ENCODE measurements at places on chromosomes 7 and 10. TPM values are rescaled to one million over a fixed set of nuclear protein-coding genes. Genes with fewer than 3 reads are reported as not detected.

GRCh38 chr7:105618016-105618296, 36.7 kb upstream of the EFCAB10 start:
- no peak for DNase-seq

- DNase-seq, result no peak
Measured at GRCh38 chr10:132508581-132509443, 28.8 kb upstream of the INPP5A start.

DNA sequence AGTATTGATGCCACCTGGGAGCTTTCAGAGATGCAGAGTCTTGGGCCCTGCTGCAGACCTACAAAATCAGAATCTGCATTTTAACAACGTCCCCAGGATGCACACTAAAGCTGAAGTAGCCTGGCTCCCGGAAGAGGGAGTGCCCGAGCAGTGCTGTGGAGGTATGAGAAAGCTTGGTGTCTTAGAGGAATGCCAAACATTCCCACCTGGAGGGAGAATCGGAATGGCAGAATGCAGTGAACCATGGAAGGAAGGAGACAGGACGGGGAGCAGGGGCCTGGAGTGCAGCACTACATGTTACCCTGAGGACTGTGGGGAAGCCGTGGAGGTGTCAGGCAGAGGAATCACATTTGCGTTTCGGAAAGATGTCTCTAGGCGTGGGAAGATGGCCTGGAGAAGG, 90.9 kb downstream of the AOAH start:
- DNase-seq, result no peak

The LRIT2 gene
- not detected for total RNA-seq

The DENND11 gene
- total RNA-seq, result 29.0 TPM

DNA sequence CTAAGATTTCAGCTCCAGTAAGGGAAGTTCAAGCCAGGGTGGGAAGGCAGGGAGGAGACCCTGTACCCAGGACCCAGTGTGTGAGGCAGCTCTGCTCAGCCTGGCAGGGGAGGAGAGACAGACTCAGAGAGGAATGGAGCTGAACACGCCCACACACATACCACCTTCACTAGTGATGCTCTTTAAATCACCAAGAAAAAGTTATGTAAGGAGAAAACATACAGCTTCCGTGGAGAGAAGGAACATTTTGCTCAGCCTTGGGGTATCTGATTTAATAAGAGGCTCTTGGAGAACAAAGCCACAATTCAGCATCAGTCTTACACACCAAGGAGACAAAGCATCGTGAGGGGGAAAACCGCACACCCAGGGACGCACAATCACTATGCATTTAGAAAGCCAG, 62.9 kb downstream of the PRKAG2 start:
- no peak for DNase-seq

- DNase-seq, result no peak
Measured at GRCh38 chr10:22344249-22344648, 1.0 kb upstream of the SPAG6 start.

GRCh38 chr7:42493436-42494198, 256.6 kb upstream of the GLI3 start:
- peak; percentile 41 for DNase-seq

The HMX3 gene
- not detected for total RNA-seq

DNA sequence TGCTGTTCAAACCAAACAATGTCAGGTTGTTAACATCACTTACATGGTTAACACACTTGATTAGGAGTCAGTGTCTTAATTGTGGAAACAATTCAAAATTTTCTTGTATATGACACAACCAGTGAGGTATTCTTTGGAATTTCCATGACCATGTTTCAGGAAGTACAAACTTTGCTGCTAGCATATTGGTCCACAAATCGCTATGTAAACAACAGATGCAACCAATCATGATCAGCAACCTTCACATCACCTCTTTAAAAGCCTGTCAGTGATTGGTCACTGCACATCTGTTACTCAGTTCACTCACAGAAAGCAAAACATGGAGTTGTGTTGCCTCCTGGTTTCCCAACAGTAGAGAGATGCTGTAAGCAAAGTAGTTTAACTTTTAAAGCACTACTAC, 108.9 kb upstream of the FAM3C start:
- no peak for DNase-seq

- no peak for DNase-seq
Measured at GRCh38 chr7:45919231-45919784, 1.8 kb downstream of the IGFBP3 start.

- no peak for DNase-seq
Measured at GRCh38 chr10:131636116-131636515, 264.7 kb upstream of the PPP2R2D start.

DNA sequence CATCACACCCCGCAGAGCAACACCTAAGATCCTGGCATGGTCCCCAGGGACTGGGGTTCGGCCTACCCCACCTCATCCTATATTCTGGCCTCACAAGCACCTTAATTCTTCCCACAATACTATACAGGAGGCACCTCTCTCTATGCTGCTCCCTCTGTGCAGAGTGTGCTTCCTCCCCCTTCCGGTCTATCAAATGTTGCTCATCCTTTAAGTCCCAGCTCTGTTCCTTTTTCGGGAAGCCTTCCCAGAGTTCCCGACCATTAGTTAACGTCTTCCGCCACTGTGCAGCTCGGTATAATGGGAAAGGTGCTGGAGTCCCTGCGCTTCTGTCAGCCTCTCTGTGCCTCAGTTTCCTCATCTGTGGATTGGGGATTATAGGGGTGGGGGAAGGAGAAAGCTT, 21.8 kb downstream of the PALD1 start:
- DNase-seq, result no peak

DNA sequence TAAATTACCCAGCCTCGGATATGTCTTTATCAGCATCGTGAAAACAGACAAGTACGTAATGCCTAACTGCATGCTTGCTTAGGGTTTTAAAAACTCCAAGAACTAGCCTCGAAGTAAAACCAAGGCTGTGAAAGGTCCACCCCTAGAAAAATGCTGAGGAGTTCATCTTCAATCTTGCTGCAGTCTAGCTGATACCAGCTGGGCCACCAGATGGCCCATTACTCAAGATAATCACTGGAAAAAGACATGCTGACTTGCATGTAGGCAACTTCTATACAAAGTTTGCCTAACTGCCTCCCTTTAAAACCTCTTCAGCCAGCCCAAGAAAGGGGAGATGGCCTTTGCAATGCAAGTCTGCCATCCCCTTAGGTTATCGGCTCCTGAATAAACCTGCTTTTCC, 614.1 kb downstream of the GALNT17 start:
- DNase-seq, result no peak

DNA sequence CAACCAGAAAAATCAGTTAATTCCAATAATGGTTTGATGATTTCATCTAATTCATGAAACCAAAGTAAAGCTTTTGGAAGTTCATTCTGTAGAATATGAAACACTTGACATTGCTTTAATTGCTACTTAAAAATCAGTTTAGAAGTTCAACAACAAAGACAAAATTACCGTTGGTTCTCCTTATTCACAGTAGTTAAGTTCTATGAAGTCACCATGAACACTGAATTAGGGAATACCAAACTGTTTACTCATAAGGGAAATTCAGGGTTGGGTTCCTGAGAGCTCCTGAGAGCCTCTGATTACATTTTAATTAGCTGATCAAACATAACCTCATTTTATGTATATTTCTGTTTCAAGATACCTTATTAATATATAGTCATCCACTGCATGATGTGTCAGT, 46.2 kb downstream of the ZNF438 start:
- DNase-seq, result no peak

DNA sequence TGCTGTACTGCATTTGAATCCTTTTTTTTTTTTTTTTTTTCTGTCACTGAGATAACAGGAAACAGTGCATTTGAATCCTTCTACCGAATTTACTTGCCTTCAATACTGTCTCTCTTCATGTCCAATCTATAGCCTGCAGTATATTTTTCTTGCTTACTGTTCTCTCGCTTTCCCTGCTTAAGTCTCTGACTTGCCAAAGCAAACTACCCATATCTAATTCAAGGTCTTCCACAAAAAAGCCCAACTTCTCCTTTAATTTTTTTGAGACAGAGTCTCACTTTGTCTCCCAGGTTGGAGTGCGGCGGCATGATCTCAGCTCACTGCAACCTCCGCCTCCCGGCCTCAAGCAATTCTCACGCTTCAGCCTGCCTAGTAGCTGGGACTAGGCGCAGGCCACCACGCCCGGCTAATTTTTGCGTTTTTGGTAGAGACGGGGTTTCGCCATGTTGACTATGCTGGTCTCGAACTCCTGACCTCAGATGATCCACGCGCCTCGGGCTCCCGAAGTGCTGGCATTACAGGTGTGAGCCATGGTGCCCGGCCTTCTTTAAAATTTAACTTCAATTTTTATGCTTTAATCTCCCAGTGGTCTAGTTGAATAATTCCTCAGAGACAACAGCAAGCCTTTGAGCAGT, 882 bp downstream of the PDCD11 start:
- no peak for DNase-seq

The ATP6V1F gene
- 73.6 TPM for total RNA-seq

The AHCYL2 gene
- total RNA-seq, result 28.3 TPM

DNA sequence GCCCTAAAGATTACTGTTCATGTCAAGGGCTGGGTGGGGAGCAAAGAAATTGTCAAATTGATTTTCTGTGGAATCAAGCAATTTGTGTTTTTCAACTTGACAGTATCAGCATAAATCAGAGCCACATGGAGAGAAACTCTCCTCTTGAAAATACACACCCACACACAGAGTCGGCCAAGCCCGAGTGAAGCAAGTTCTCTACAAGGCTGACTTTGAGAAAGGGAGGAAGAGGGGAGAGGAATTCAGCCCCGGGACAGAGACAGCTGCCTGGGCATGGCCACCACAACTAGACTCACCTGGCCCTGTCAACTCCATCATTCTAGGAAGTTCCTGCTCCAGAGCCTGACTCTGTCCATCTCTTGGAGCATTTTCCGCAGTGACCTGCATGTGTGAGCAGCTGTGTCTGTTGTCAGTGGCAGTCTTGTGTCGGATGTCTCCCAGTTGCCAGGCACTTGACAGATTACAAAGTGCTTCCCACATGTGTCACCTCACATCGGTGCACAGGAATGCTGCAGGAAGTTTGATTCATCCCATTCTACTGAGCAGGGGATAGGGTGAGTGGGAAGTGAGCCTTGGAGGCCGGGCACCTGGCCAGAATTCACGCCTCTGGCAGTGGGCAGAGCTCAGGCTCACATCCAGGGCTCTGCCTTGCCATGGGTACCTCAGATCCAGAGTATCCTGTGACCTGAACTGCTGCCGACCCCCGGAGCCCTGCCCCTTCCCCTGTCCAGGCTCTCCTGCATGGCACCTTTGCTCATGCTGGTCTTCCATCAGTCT, 37.9 kb downstream of the ADAM12 start:
- no peak for DNase-seq

GRCh38 chr7:39043531-39043930, 65.8 kb downstream of the POU6F2 start:
- no peak for DNase-seq

The FAM25A gene
- not detected for total RNA-seq

- DNase-seq, result no peak
Measured at GRCh38 chr10:43595739-43596298, 10.4 kb upstream of the ZNF485 start.

The TDRD1 gene
- not detected for total RNA-seq

- no peak for DNase-seq
Measured at GRCh38 chr10:37654466-37654865, 202.9 kb downstream of the ZNF248 start.

DNA sequence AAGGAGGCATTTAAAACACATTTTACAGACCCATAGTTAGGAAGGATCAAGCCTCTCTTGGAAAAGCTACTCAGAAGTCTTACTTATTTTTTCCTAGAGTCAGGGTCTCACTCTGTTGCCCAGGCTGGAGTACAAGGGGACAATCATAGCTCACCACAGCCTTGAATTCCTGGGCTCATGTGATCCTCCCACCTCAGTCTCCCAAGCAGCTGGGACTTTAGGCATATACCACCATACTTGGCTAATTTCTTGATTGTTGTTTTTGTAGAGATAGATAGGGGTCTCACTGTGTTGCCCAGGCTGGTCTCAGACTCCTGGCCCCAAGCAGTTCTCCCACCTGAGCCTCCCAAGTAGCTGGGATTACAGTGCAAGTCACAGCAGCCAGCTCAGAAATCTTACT, 354.7 kb upstream of the GALNT17 start:
- DNase-seq, result no peak

DNA sequence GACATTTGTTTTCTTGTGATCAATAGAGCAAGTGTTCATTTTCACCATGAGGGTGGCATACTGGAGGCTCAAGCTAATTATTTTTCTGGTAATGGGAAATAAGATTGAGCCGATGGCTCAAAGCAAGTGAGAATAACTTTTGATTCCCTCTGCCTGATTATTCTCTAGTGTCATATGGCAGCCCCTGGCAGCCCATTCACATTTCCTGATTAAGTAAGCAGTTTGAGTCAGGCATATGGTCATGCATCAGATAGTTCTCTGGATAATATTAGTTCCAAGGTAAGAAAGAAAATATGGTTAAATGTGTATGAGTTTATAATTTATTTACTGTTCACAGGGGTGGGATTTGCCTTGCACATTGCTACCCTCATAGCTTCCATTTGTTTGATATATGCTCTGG, 109.2 kb downstream of the DYNC1I1 start:
- no peak for DNase-seq

The HIPK2 gene
- total RNA-seq, result 49.4 TPM

GRCh38 chr7:35701287-35701900, 6.5 kb upstream of the HERPUD2 start:
- DNase-seq, result no peak

- DNase-seq, result no peak
Measured at GRCh38 chr7:106255246-106255645, 29.5 kb downstream of the NAMPT start.

The GBX1 gene
- total RNA-seq, result not detected

The C10orf62 gene
- 1.2 TPM for total RNA-seq

- no peak for DNase-seq
Measured at GRCh38 chr10:1189166-1190051, 133.2 kb downstream of the WDR37 start.

GRCh38 chr10:26717476-26717875, 20.0 kb downstream of the PDSS1 start:
- DNase-seq, result no peak

- no peak for DNase-seq
Measured at GRCh38 chr7:82677493-82677892, 233.9 kb upstream of the CACNA2D1 start.

DNA sequence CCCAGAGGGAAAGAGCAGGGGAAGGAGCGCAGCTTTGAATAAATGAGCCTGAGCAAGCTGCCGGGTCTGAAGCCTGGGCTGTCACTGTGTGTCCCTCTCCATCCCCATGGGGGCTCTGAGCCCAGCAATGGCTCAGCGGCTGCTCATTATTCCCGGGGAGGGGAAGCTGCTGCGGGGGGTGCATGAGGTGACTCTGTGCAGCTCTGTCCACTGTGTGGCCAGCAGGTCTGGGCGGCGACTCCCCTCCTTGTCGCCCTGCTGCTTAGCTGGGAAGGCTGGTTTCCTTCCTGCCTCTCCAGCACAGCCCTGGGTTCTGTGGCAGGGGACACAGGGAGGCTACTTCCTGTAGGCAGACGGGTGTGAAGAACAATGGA, 234.2 kb downstream of the PRPF18 start:
- DNase-seq, result no peak

- DNase-seq, result no peak
Measured at GRCh38 chr7:159005618-159006017, 139.0 kb downstream of the VIPR2 start.
